Activated T-helper 1 cell treated with anti-CD3 and anti-CD28 coated beads, Interleukin-2, amount 50 U/mL, for 16 hours (primary cell): ENCODE measurements at places on chromosomes 16 and 17.

DNA sequence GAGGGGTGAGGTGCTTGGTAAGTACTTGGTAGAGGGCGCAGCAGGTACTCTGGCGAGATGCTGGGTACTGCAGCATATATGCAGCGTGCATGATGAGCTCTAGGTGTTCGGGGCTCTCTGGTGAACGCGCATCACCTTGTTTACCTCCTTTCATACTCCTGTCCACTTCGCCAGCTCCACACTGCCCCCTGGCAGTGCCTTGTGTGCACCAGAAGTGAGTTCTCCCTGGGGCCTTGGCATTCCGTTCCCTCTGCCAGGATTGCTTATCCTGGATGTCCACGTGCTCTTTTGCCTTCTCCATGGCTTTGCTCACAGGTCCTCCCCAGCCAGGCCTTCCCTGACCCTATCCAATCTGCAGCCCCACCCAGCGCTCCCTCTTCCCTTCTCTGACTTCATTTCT, 154.2 kb downstream of the MRM1 start:
- DNase-seq: no peak

DNA sequence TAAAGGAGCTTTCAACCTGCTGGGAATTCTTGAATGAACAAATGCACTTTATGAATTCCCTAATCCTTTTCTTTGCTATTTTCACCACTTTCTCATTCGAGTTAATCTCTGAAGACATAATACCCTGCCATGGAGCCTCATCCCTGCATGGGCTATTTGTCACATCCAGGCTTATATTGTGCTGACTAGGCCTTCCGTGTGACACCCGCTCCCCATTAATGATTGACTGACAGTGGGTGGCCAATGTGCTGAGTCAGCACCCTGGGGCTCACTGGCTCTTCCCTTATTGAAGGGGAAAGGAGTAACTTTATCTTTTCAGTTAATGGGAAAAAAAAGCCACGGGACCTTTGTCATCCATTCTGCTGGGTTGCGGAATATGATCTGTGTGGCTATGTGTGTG, 1024.8 kb upstream of the EEF2KMT start:
- DNase-seq: no peak

DNA sequence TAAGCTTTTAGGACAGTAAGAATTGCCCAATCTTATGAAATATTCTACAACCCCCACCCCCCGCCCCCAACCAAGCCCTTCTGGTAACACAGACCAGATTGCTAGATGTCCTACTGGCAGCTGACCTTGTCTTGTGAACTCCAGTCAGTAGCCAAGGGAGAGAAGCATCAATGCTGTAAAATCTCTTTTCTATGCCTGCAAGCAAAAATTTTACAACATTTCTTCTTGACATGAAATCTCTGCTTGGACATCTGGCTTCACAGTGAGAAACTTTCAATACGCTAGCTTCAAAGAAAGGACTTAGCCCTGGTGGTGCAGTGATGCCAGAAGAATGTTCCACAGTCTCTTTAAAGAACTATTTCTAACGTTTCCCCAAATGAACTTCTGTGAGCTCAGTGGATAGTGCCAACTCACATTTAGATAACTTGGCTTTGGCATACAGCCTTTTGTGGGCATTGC, 169.3 kb upstream of the AXIN2 start:
- DNase-seq: no peak

- no peak for DNase-seq
Measured at GRCh38 chr17:47200325-47200664, 8.9 kb upstream of the MYL4 start.

DNA sequence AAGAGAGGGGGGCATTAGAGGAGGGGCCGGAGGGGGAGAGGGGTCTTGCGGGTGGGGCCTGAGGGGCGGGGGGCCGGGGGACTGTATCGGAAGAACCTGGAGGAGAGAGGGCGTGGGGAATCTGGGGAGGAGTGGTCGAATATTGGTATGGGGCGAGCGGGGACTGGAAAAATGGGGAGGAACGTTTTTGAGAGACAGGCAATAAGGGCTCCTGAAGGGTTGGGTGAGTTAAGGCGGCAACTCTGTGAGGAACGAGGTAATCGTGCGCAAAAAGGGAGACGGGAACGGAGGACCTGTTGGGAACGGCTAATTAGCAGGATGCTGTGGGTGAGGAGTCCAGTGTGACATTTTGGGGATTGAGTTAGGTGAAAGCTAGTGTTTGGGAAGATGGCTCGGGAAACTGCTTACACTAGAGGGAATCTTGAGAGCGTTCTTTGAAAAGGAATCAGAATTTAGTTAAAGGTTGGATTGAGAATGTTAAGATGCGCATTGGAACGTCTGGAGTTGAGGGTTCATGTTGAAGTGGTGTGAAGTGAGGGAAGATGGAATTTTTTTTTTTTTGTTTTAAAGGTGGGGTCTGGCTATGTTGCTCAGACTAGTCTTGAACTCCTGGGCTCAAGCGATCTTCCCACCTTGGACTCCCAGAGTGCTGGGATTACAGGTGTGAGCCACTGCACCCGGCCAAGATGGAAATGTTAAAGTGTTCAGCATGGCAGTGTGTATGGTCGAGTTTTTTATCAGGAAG, 662 bp downstream of the WIPF2 start:
- no peak for DNase-seq

DNA sequence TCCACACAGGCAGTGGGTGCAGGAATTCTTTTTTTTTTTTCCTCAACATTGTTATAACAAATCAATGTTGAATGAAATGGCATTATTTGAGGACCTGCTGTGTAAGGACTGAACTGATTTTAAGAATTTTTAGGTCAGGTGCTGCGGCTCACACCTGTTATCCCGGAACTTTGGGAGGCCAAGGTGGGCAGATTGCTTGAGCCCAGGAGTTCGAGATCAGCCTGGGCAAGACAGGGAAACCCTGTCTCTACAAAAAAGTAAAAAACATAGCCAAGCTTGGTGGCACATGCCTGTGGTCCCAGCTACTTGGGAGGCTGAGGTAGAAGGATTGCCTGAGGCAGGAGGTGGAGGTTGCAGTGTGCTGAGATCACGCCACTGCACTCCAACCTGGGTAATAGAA, 12.4 kb downstream of the MPRIP start:
- DNase-seq: no peak

- DNase-seq: no peak
Measured at GRCh38 chr17:61161615-61162134, 238.0 kb upstream of the TBX2 start.

DNA sequence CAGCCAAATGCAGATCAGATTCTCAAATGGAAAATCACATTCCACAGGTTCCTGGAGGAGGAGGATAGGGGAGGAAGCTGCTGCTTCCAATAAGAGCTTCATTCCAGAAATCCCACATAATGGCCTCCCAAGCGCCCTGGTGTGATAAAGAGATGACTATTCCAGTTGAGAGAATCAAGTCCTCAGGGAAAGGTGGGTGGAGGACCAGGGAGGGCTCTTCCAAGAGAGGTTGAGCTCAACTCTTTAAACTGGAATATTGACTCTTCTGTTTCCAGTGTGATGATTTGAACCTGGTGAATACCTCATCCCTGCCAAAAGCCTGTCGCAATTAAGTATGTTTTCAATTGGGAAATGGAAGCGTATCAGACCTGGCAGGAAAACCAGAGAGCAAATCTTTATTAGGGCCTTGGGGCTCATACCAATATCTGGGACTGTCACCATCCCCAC, 81.4 kb upstream of the DYNLRB2 start:
- DNase-seq: no peak

- no peak for DNase-seq
Measured at GRCh38 chr17:45246861-45247428, 14.9 kb downstream of the SPATA32 start.

DNA sequence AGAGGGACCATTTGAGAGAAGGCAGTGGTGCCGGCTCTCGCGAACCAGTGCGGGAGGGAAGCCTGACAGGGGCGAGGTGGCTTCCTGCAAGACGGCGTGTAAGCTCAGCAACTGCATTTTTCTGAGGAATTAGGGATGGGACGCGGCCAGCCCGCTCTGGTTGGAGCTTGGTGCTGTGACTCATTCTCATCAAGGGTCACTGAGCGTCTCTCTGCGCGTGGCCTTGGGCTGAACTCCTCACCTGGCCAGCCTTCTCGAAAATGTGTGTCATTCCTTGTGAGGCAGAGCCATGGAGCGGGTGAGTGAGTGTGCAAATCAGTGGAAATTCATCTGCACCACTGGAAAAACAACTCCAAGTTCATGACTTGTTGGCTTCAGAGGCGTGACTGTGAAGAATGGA, 52.8 kb downstream of the NTN1 start:
- no peak for DNase-seq

DNA sequence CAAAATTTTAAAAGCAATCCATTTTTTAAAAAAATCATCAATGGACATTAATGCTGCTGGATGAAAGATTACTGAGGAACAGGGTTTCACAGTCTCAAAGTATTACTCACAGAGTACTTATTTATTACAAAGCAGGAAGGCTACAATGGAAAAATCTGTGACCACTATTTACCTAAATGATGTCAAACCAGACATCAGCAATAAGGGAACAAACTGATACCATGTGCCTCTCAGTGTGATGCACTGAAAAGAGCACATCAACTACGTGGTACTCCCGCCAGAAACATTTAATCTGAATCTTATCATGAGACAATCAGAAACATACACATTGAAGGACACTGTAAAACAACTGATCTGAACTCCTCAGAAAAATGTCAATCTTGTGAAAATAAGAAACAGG, 124.2 kb downstream of the PARN start:
- DNase-seq: no peak

DNA sequence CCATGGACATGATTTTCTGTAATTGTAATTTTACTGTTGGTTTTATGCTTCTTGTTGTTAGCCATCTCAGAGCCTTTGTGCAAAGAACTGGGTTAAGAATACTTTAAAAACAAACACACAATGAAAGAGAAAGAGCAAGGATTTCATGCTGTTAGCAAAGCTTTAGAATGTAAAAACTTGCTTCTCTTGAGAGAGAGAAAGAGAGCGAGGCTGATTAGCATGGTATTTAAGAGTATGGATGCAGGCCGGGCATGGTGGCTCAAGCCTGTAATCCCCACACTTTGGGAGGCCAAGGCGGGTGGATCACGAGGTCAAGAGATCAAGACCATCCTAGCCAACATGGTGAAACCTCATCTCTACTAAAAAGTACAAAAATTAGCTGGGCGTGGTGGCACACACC, 76.2 kb downstream of the MSI2 start:
- no peak for DNase-seq
